ENCODE measurements at places on chromosomes 3 and 15. TPM values are rescaled to one million over a fixed set of nuclear protein-coding genes. Genes with fewer than 3 reads are reported as not detected.

GRCh38 chr3:36393563-36393962, 13.3 kb downstream of the STAC start:
- DNase-seq: no peak
- H3K4me1 ChIP-seq: no peaks in the 10 kb centered on the region
- no peaks in the 10 kb centered on the region for H3K36me3 ChIP-seq
- H3K27me3 ChIP-seq: no peaks in the 10 kb centered on the region
- H3K27ac ChIP-seq: no peak overlapping the region

GRCh38 chr3:21750080-21750696, 822 bp downstream of the ZNF385D start:
- H3K36me3 ChIP-seq: no peaks in the 10 kb centered on the region
- H3K4me3 ChIP-seq: no peak overlapping the region
- DNase-seq: no peak
- H3K27ac ChIP-seq: no peak overlapping the region
- no peaks in the 10 kb centered on the region for H3K4me1 ChIP-seq

GRCh38 chr3:55143336-55143735, 215.5 kb upstream of the LRTM1 start:
- H3K27me3 ChIP-seq: no peaks in the 10 kb centered on the region
- H3K4me1 ChIP-seq: no peaks in the 10 kb centered on the region
- H3K36me3 ChIP-seq: no peaks in the 10 kb centered on the region
- no peak overlapping the region for H3K27ac ChIP-seq

- no peak overlapping the region for H3K4me3 ChIP-seq
- H3K27ac ChIP-seq: no peak overlapping the region
- no peaks in the 10 kb centered on the region for H3K27me3 ChIP-seq
Observed at GRCh38 chr3:12489368-12489767, 5.1 kb downstream of the TSEN2 start.

- no peaks in the 10 kb centered on the region for H3K27me3 ChIP-seq
- no peaks in the 10 kb centered on the region for H3K36me3 ChIP-seq
- peaks cover 9% of the 10 kb centered on the region for H3K4me1 ChIP-seq
- H3K27ac ChIP-seq: no peak overlapping the region
Observed at GRCh38 chr3:8324747-8325146, 176.9 kb upstream of the LMCD1 start.

- no peaks in the 10 kb centered on the region for H3K36me3 ChIP-seq
- no peak for DNase-seq
- H3K4me3 ChIP-seq: no peak overlapping the region
- H3K4me1 ChIP-seq: peaks cover 32% of the 10 kb centered on the region
Observed at GRCh38 chr15:50162969-50163718, 18.9 kb upstream of the SLC27A2 start.

GRCh38 chr15:68986322-68986721, 28.2 kb upstream of the NOX5 start:
- peaks cover 5% of the 10 kb centered on the region for H3K4me1 ChIP-seq
- H3K27ac ChIP-seq: no peak overlapping the region
- no peaks in the 10 kb centered on the region for H3K27me3 ChIP-seq
- H3K36me3 ChIP-seq: no peaks in the 10 kb centered on the region
- H3K4me3 ChIP-seq: no peak overlapping the region
- no peak for DNase-seq

GRCh38 chr15:66830358-66830757, 128.3 kb downstream of the SMAD6 start:
- peaks cover 20% of the 10 kb centered on the region for H3K4me1 ChIP-seq
- H3K27me3 ChIP-seq: no peaks in the 10 kb centered on the region
- H3K36me3 ChIP-seq: no peaks in the 10 kb centered on the region
- no peak for DNase-seq
- H3K27ac ChIP-seq: no peak overlapping the region

GRCh38 chr15:89444241-89445225, 51.9 kb downstream of the RHCG start:
- H3K27ac ChIP-seq: no peak overlapping the region
- H3K4me3 ChIP-seq: no peak overlapping the region
- DNase-seq: no peak
- H3K27me3 ChIP-seq: peaks cover 24% of the 10 kb centered on the region
- no peaks in the 10 kb centered on the region for H3K36me3 ChIP-seq
- no peaks in the 10 kb centered on the region for H3K4me1 ChIP-seq

DNA sequence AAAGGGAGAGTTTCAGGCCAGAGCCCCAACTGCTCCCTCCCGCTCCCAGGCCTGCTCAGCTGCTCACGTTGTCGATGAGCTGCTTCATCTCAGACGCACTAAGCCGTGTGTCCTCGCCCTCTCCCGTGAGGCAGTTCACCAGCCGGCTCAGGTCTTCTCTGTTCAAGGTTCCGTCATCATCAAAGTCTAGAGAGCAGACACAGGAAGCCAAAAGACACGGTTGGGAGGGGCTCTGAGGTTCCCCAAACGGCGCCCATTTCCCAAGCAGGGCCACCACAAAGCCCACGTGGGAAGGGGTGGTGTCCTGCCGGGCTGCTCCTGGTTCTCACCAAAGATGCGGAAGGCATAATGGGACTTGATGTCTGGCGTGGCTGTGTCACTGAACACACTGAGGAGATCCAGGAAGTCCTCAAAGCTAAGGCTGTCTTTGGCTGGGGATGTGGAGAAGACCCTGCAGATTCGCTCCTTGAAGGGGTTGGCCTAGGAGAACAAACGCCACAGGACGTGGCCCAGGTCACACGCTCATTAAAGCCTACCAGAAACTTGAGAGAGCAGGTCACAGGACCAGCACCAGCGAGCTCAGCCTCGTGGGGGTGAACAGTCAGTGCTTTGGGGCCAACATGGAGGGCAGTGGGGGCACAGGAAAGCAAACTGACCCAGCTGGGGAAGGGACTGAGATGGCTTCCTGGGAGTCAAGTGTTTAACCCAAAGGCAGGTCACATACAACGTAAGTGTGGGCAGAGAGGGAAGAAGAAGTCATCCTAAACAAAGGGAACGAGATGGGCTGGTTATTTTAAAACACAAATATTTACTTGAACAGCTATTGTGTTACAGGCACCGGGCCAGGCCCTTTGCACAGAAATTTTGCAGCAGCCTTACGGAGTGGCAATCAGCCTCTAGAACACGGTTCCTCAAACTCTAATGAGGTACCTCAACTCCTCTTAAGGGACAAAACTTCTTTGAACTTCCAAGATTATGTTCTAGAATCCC, 2.4 kb downstream of the CIB1 start:
- H3K27ac ChIP-seq: peak overlapping the region; percentile 4
- H3K4me3 ChIP-seq: no peak overlapping the region
- peaks cover 22% of the 10 kb centered on the region for H3K36me3 ChIP-seq
- DNase-seq: no peak
- peaks cover 25% of the 10 kb centered on the region for H3K4me1 ChIP-seq
- H3K27me3 ChIP-seq: no peaks in the 10 kb centered on the region

DNA sequence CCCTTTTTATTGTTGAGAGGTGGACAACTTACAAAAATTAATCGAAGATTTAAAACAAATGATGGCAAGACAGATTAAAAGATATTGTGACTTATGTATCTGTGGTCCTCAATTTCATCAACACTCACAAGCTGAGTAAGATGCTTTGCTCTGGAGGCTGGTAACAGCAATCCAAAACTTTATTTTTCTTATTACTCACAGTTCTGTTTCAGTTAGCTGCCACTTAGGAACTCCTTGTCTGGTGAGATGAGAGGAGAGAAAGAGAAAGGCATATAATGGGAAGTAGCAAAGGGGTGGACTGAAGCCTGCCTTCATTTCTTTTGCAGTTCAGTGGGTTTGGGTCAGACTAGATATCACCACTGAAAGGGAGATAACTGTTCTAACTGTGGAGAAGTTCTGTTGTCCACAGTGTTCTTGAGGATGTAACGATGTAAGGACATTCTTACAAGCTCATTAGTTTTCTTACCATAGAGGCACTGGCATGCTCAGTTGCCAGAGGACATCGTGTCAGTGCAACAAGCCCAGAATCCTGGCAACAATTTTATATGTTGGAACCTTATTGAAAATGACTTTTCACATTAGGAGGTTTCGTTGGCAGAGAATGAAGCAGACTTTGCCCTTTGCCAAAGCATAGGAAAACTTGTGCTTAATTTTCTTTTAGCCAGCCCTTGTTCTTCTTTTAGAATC, 93.6 kb downstream of the PLCL2 start:
- H3K36me3 ChIP-seq: no peaks in the 10 kb centered on the region
- H3K4me3 ChIP-seq: no peak overlapping the region
- H3K27ac ChIP-seq: no peak overlapping the region
- no peaks in the 10 kb centered on the region for H3K4me1 ChIP-seq

DNA sequence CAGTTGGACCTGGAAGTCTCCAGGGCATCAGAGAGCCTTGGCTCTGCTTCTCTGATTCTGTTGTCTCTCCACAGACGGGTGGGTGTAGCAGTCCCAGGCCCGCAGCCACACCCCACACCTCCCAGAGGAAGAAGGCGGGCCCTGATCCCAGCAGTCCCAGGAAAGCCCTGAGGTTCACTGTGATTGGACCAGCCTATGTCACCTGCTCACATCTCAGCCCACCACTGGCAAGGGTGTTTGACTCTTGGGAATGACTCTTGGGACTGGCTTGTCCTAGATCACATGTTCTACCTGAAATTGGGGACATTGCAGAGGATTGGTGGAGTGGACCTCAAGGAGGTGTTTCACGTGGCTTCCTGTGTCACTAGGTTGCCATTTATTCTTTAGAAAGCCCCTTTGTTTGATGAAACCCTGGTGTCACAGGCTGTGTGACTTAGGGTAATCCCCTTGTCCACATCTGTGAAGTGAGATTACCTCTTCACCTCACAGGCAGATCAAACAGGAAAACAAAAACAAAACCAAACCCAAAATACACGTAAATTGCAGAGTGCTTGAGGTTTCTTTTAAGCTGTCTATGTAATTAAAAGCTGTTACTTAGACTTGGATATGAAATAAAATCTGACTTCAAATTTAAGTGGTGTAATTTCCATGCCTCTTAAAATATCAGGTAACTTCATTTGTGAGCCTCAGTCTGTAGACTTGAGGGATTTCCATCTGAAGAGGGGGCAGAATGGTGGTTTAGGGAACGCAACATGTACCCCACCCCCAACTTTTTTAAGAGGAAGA, 26.7 kb downstream of the FLNB start:
- peaks cover 33% of the 10 kb centered on the region for H3K4me1 ChIP-seq
- no peaks in the 10 kb centered on the region for H3K27me3 ChIP-seq
- H3K36me3 ChIP-seq: peaks cover 47% of the 10 kb centered on the region
- no peak for DNase-seq
- H3K4me3 ChIP-seq: no peak overlapping the region
- H3K27ac ChIP-seq: peak overlapping the region; percentile 2

GRCh38 chr3:105722943-105723556, 145.8 kb downstream of the CBLB start:
- H3K27ac ChIP-seq: no peak overlapping the region
- H3K36me3 ChIP-seq: peaks cover 5% of the 10 kb centered on the region
- no peak overlapping the region for H3K4me3 ChIP-seq
- H3K27me3 ChIP-seq: no peaks in the 10 kb centered on the region
- no peaks in the 10 kb centered on the region for H3K4me1 ChIP-seq

GRCh38 chr3:24047513-24047912, 102.4 kb downstream of the NR1D2 start:
- DNase-seq: no peak
- H3K4me3 ChIP-seq: no peak overlapping the region
- H3K36me3 ChIP-seq: no peaks in the 10 kb centered on the region
- H3K4me1 ChIP-seq: peaks cover 18% of the 10 kb centered on the region
- H3K27me3 ChIP-seq: no peaks in the 10 kb centered on the region

DNA sequence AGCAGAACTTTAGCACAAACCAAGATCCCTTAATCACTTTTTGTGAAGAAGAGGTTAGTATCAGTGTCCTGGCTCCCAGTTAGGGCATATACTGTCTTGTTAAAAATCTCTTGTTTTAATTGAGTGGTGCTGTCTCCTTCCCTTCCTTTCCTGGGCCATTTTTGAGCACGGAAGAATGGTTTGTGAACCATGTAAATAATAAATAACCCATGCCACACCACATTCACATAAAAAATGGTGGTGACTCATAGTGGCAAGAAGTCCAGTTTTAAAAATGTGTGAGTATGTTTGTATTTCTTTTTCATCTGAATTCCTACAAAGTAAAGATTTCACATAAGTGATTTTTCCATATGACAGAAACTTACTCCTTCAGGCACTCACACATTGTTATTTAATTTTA, 59.1 kb upstream of the SPRED1 start:
- no peak overlapping the region for H3K4me3 ChIP-seq
- H3K36me3 ChIP-seq: no peaks in the 10 kb centered on the region
- no peak for DNase-seq

GRCh38 chr15:60960517-60960916, 268.6 kb downstream of the RORA start:
- peaks cover 5% of the 10 kb centered on the region for H3K4me1 ChIP-seq
- no peaks in the 10 kb centered on the region for H3K27me3 ChIP-seq
- no peak overlapping the region for H3K4me3 ChIP-seq
- no peak overlapping the region for H3K27ac ChIP-seq
- DNase-seq: no peak

DNA sequence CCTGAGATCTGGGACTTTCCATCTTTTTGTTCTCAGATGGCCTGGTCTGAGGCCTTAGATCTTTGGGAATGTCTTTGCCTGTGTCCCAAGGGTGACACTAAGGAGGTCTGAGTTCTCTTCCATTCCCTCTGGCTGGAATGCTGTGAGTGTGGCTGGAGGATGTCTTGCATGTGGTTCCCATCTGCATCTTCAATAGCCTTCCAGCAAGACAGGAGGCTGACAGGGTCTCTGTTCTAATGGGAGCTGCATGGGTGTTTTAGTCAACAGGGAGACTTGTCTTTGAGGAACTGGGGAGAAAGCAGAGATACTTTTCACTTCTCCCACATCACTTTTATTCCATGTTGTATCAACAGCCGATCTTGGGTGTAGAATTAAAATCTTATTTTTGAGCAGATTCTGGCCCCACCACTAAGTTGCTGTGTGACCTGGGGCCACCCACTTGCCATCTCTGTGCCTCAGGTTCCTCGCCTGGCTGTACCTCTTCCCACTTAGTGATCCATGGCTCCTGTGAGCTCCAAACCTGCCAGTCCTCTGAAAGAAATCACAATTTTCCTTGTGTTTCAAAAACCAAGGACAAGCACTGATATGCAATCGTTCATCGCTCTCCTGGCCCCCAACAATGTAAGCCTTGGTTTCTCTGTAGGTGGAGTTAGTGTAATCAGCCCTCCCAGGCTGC, 75.2 kb downstream of the LSM3 start:
- no peak for DNase-seq
- peaks cover 2% of the 10 kb centered on the region for H3K27me3 ChIP-seq
- no peak overlapping the region for H3K27ac ChIP-seq

- no peaks in the 10 kb centered on the region for H3K36me3 ChIP-seq
- no peak for DNase-seq
- H3K27ac ChIP-seq: peak within 1 kb of the TSS; percentile 90
- peaks cover 16% of the 10 kb centered on the region for H3K4me1 ChIP-seq
Observed at GRCh38 chr3:191328962-191329653, at the start of gene CCDC50. CCDC50 (plus strand) TSS chr3:191329394; CDS start chr3:191329675, 281 bp downstream.

- no peaks in the 10 kb centered on the region for H3K4me1 ChIP-seq
- no peak overlapping the region for H3K4me3 ChIP-seq
- no peaks in the 10 kb centered on the region for H3K27me3 ChIP-seq
- DNase-seq: no peak
Observed at GRCh38 chr3:108552267-108553159, 36.7 kb downstream of the CIP2A start.

- peaks cover 11% of the 10 kb centered on the region for H3K4me1 ChIP-seq
- H3K27me3 ChIP-seq: no peaks in the 10 kb centered on the region
- no peak overlapping the region for H3K4me3 ChIP-seq
- no peak overlapping the region for H3K27ac ChIP-seq
- no peak for DNase-seq
Observed at GRCh38 chr15:51774916-51775315, 23.5 kb downstream of the TMOD2 start.

- H3K27ac ChIP-seq: no peak overlapping the region
- H3K36me3 ChIP-seq: no peaks in the 10 kb centered on the region
- no peak overlapping the region for H3K4me3 ChIP-seq
Observed at GRCh38 chr3:124565013-124565412, 165.2 kb upstream of the UMPS start.

- H3K4me3 ChIP-seq: no peak overlapping the region
- peaks cover 11% of the 10 kb centered on the region for H3K4me1 ChIP-seq
- H3K27ac ChIP-seq: no peak overlapping the region
Observed at GRCh38 chr3:152317956-152318355, 49.2 kb downstream of the MBNL1 start.

RBSN gene
- 7.0 TPM for polyA plus RNA-seq

CD200R1 gene
- 0.97 TPM for polyA plus RNA-seq

EIF1B gene
- 20.9 TPM for polyA plus RNA-seq
